ENCODE measurements at places on chromosomes 4 and X.
A peak's percentile ranks its signal among the peaks of the same experiment; 100 is the strongest.

DNA sequence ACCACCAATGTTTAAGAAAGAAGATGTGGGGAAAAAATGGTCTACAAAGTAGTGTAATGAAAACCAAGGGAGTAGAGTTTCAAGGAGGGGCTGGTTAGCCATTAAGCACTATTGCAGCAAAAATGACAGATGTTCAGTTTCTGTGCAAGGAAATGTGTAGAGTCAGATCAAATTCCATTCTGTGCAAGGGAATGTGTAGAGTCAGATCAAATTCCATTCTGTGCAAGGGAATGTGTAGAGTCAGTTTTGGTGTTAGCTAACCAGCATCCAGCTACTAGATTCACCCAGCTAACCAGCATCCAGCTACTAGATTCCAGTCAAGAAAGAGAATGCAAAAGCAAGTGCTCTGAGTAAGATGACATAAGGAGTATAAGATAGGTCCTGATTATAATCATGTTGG, 208.8 kb downstream of the COX18 start:
- DNase-seq, result no peak

DNA sequence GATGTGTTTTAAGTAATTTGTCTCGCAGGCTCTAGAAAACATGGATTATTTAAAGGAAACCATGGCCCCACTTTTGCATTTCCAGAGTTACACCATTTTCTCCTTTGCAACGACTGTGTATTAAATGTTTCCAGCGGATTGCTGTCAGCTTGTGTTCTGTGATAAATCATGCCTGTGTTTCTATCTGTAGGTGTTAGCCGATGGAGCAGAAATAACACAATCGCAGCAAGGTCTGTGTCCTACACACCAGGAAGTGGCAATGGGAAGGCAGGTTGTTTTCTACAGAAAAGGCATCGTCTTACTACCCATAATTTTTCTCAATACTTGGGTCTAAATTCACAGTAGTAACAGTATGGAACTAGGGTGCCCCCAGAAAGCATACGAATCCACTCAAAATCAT, 590.1 kb downstream of the NLGN4X start:
- DNase-seq, result no peak

DNA sequence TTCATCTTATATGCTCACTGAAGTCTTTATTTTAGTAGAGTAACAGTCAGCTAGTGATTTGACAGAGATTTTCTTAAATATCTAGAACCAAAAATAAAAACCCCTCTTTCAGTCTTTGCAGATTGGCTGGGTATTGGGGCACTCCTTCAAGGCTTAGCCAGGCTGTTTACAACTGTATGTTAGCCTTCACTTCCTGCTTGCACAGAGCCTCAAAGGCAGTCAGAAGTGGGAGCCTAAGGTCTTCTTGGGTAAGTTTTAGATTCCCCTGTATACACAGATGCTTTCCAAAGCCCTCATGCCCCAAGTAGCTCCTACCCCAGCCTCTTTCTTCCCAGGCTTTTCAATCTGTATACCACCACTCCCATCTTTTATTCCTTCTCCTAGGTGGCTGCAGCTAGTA, 136.1 kb upstream of the STIM2 start:
- no peak for DNase-seq

DNA sequence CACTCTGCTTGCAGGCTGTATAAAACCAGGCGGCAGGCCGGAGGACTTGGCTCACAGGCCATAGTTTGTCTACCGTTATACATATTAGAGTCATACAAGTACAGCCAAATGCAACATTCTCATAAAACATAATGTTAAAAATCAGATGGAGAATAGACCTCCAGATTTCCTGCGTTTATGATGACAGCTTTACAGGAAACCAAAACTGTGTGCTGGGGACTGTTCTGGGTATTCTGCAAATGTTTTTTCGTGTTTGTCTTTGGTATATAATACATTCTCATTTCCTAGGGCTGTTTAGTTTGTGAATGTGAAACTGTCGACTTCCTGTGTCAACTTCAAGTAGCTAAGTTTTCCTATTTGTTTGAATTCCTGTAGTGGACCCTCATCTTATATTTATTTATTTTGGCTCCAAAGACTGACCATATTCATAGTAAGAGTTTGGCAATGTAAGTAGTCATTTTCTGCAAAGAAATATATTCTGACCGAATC, 79.5 kb upstream of the FAM9C start:
- no peak for DNase-seq

DNA sequence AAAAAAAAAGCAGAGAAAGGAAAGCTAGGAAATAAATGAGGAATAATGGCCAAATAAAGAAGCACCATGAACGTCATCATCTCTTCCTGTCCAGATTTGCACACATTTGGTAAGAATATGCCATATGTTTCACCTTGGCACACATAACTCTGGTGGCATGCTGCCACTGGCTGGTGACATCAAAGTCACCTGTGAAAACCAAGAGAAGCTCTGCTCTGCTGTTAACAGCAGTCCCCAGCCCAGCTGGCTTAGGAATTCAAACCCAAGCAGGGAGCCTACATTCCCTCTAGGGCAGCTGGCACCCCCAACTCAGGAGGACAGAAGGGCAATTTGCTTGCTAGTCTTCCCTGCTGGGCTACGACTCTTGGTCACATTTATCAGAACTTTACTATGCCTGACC, 77.6 kb downstream of the RASL11B start:
- DNase-seq, result no peak

DNA sequence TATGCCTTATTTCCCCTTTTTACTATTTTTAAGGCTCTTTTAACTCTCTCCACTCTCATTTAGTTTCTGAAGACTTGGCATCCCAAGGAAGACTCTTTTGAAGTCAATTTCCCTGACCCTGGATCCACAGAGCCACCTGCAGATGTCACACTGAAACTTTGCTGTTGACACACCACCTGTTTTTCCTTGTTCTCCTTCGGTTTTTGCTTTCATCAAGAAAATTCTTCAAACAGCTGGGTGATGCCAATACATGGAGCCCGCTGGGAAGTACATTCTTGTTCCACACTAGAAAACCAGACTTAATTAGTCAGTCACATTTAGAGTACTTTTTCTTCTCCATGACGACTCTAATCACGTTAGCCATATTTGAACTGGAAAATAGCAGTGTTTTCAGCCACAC, 293.9 kb downstream of the PDGFC start:
- DNase-seq, result no peak

- DNase-seq, result peak; percentile 24
Observed at GRCh38 chr4:78032446-78032845, 24.7 kb upstream of the FRAS1 start.

- no peak for DNase-seq
Observed at GRCh38 chr4:48093991-48094416, 40.0 kb downstream of the TXK start.

DNA sequence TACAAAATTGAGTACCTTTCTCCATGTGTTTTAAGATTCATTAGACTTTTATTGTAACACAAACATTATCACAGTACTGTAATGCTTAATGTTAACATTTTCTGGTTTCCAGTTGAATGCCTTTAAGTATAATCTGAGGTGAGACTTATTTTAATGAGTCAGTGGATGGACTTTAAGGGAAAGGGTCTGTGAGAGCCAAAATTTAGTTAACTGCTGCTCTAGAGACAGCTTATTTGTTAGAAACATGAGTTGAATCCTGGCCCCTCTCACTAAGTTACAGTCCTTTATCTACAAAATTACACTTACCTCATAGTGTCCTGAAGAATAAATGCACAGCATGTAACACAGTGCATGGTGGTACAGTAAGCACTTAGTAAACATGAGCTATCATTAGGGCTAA, 66.0 kb downstream of the PGRMC2 start:
- DNase-seq, result no peak

GRCh38 chr4:4395849-4396627, 9.1 kb downstream of the NSG1 start:
- peak; percentile 79 for DNase-seq
